Stimulated activated CD4-positive, alpha-beta T cell treated with anti-CD3 and anti-CD28 coated beads, Interleukin-15, amount 100 ng/mL, for 48 hours (primary cell): ENCODE measurements at places on chromosomes 12 and 14.

GRCh38 chr12:5796171-5796958 is 148.7 kb downstream of the ANO2 start:
- peak; percentile 4 for DNase-seq

GRCh38 chr12:128592220-128592744 is 231.5 kb downstream of the SLC15A4 start:
- DNase-seq, result no peak

- no peak for DNase-seq
Observed at GRCh38 chr14:96754162-96754844, 42.9 kb upstream of the VRK1 start.

- no peak for DNase-seq
Observed at GRCh38 chr12:38327356-38327755, 10.8 kb downstream of the ALG10B start.

DNA sequence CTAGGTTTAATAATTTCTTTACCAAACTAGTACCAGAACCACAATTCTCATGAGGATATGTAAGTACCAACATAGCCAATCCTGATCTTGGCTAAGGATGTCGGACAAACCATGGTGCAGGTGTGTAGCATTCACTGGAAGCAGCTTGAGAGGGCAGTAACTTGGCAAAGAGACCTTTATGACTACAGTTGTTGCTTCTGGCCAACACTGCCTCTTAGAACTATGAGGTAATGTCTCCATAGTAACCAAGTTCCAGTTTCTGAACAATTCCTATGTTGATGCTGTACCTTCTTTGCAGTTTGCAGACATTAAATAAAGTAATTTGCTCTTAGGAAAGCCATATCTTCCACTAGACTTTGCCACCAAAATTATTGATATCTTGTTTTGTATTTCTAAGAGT is at the start of gene LMNTD1:
Gene LMNTD1 (minus strand): TSS at position 186 of the 400 bp plus-strand sequence. CDS start 324 bp downstream, outside the sequence.
- DNase-seq, result no peak

GRCh38 chr12:64270411-64270810 is 48.3 kb upstream of the KICS2 start:
- DNase-seq, result no peak
